Liver (tissue), 10 donors: ENCODE measurements at places on chromosomes 5 and 9. TPM values are rescaled to one million over a fixed set of nuclear protein-coding genes. Genes with fewer than 3 reads are reported as not detected.

The CBY3 gene
- not detected for polyA plus RNA-seq

The NFIB gene
- polyA plus RNA-seq: 11.7 TPM

The SLC36A3 gene
- polyA plus RNA-seq: not detected

The PCDHGA4 gene
- polyA plus RNA-seq: 0.21 TPM

The C9 gene
- polyA plus RNA-seq: 656 TPM

The GDNF gene
- polyA plus RNA-seq: 0.09 TPM

The FAM163B gene
- 4.0 TPM for polyA plus RNA-seq

The PPP3R2 gene
- polyA plus RNA-seq: not detected

The TRPM3 gene
- polyA plus RNA-seq: 0.07 TPM

The IL13 gene
- not detected for polyA plus RNA-seq

The ORM2 gene
- 7,373 TPM for polyA plus RNA-seq

The DDX46 gene
- 15.7 TPM for polyA plus RNA-seq

The MAMDC4 gene
- polyA plus RNA-seq: 2.4 TPM

The OSMR gene
- polyA plus RNA-seq: 6.6 TPM

The STXBP1 gene
- 2.2 TPM for polyA plus RNA-seq

The PRR16 gene
- polyA plus RNA-seq: 0.21 TPM

The FAT2 gene
- not detected for polyA plus RNA-seq

The SLC9A3 gene
- polyA plus RNA-seq: 0.31 TPM

The ST8SIA4 gene
- polyA plus RNA-seq: 0.35 TPM

The CEL gene
- not detected for polyA plus RNA-seq

The C5 gene
- polyA plus RNA-seq: 127 TPM

The ARSI gene
- polyA plus RNA-seq: not detected

The DHFR gene
- polyA plus RNA-seq: 8.9 TPM

The ZNF346 gene
- polyA plus RNA-seq: 3.7 TPM

The BAG1 gene
- polyA plus RNA-seq: 55.2 TPM

The AQP7 gene
- polyA plus RNA-seq: 22.3 TPM

The SHISAL2B gene
- not detected for polyA plus RNA-seq

The KCNN2 gene
- 2.9 TPM for polyA plus RNA-seq

The SLC6A3 gene
- not detected for polyA plus RNA-seq

The CER1 gene
- not detected for polyA plus RNA-seq

The RBM27 gene
- polyA plus RNA-seq: 4.0 TPM

The PCA3 gene
- polyA plus RNA-seq: 0.44 TPM

The LCN9 gene
- not detected for polyA plus RNA-seq

The HTR4 gene
- polyA plus RNA-seq: 0.20 TPM

The ZNF883 gene
- 0.03 TPM for polyA plus RNA-seq

The SLC25A25 gene
- 43.2 TPM for polyA plus RNA-seq

The RETREG1 gene
- 28.1 TPM for polyA plus RNA-seq

The LRRC19 gene
- polyA plus RNA-seq: 2.1 TPM

The IL5 gene
- not detected for polyA plus RNA-seq

The PPIC gene
- polyA plus RNA-seq: 20.0 TPM

The PCDHB16 gene
- polyA plus RNA-seq: 0.14 TPM

The FOXD4L3 gene
- not detected for polyA plus RNA-seq

The CORO2A gene
- 1.2 TPM for polyA plus RNA-seq

The GOLM1 gene
- 7.9 TPM for polyA plus RNA-seq

The PDE6A gene
- 0.06 TPM for polyA plus RNA-seq

The TTC23L gene
- not detected for polyA plus RNA-seq

The SIT1 gene
- polyA plus RNA-seq: 0.17 TPM

The CERCAM gene
- polyA plus RNA-seq: 2.9 TPM

The TMEM171 gene
- polyA plus RNA-seq: 1.4 TPM

The TRIM41 gene
- polyA plus RNA-seq: 2.8 TPM
